Suppressor macrophage treated with lipopolysaccharide for 4 hours (primary cell): ENCODE measurements at places on chromosomes 7 and 10.

GRCh38 chr10:48545462-48546145, 59.3 kb downstream of the ARHGAP22 start:
- no peak for DNase-seq

DNA sequence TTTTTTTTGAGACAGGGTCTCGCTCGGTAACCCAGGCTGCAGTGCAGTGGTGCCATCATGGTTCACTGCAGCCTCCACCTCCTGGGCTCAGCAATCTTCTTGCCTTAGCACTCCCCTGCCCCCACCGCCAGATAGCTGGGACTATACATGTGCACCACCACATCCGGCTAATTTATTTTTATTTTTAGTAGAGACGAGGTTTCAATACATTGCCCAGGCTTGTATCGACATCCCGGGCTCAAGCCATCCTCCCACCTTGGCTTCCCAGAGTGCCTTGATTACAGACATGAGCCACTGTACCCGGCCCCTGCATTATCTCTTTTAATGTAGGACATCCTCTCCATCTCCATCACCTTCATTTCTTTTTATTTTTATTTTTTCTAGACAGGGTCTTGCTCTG, 213.3 kb downstream of the CUX1 start:
- DNase-seq = no peak

DNA sequence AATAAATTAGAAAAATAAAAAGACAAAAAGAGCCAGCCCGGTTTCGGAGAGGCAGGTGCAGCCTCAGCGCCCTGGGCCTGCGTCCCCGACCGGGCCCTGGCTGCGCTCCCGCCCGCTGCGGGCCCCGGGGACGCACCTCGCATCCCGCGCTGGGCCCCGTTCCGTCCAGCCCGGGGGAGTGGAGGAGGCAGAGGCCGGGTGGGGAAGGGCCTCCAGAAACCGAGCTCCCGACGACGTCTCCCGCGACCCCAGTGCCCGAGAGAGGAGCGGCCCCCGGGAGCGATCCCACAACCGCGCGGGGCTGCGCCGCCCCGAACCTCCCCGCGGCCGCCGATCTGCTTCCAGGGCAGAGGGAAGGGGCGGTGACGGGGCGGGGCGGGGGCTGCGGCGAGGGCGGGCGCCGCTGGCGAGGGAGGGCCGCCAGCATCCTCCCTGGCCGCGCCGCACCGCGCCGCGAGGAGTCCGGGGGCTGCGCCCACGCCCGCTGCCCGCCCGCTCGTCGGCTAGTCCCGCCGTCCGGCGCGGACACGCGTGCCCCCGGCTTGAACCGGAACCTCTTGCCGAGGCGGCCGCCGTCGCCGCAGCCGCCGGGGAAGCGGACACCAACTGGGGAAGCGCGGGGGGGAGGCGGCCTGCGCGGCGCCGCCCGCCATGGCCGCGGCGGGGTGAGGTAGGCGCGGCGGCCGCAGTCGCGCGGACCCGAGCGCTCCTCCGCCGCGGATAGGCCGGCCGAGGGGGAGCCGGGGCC, at the start of gene CCNY:
Gene CCNY (plus strand): TSS at position 426 of the 748 bp plus-strand sequence. CDS start 545 bp downstream, outside the sequence.
- DNase-seq = peak; percentile 77

- DNase-seq = no peak
These were observed 167.5 kb upstream of the NAMPT start for GRCh38 chr7:106452031-106452851.

GRCh38 chr7:117640465-117640864, 160.6 kb downstream of the CFTR start:
- no peak for DNase-seq

- DNase-seq = no peak
These were observed 17.6 kb upstream of the VSIR start for GRCh38 chr10:71790749-71791440.

- peak; percentile 8 for DNase-seq
These were observed 366.0 kb upstream of the SHH start for GRCh38 chr7:156178214-156178613.

- no peak for DNase-seq
These were observed 48.8 kb downstream of the ANXA8 start for GRCh38 chr10:47435081-47435480.

GRCh38 chr7:90424720-90425119, 21.5 kb downstream of the CLDN12 start:
- DNase-seq = no peak

DNA sequence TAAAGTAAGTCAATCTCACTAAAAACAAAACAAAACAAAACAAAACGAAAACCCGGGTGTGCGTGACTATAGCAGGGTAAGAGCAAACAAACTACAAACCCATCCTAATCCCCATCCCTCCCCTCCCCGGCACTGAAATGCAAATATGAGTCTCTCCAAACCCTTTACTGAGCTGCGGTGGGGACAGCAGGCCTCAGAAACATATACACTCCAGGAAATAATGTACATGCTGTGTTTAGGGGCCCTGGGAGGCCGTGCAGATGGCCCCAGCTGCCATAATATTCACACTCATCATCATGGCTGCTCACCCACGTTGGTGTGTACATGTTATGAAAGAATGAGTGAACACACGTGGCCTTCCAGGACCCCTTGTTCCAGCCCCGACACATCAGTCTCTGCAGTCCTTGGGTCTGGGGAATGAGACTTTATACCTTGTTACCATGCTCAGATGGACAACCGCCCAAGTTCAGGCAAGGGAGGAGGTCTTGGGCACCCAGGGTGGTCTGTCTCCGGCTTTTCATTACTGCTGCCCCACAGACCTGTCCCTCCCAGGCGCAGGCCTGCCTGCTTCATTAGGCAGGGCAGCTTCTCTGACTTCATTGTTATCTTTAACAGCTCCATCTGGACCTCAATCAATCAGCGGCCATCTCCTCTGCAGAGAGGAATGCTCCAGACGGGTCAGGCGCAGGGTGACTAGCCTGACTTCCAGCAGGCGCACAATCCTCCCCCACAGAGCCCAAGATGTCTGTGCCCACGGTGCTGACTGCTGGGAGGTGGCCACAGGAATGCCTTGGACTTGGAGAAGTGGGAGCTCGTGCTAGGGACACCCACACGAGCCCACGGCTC, 20.6 kb downstream of the HSPA12A start:
- no peak for DNase-seq

- DNase-seq = no peak
These were observed 9.9 kb upstream of the NT5C3A start for GRCh38 chr7:33072471-33072870.

- DNase-seq = no peak
These were observed 192.8 kb upstream of the ZMIZ1 start for GRCh38 chr10:78875932-78876331.

DNA sequence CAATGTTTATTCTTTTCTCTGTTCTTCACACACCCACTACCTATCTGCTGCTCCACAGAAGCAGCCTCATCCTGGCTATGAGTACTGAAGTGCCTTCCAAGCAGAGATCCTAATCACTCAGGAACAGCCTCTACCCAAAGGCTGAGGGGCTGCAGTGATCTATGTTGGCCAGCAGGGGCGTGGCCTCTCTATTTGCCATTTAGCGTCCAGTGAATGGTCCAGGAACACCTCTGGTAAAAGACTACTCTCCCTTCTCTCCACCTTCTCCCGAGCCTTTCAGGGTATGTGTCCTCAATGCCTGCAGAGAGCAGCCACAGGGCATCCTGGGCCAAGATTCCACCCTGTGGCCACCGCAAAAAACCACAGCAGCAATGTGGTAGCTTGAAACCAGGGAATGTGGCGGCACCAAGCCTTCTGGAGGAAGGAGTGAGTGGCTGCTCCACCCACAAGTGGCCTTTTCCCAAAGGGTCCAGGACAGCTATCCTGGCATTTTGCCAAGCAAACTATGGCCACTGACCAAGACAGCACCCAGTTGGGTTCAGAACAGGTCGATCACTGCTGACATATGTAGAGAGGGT, 70.9 kb downstream of the SYPL1 start:
- DNase-seq = peak; percentile 72

GRCh38 chr10:3782451-3783315, 2.3 kb downstream of the KLF6 start:
- peak; percentile 90 for DNase-seq

DNA sequence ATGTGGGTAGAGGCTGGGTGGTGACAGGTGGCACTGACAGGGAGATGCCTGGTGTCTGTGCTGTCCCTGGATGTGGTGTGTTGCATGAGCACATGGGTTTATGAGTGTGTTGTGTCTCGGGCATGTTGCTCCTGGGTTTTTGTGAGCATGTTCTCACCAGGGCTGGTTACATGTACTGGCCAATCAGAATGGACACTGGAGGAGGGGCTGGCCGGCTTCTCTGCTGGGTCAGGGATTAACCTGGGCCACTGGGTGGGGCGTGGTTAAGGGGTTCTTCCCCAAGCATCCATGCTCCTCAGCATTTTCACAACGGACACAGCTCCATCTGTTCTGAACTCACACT, 20.8 kb upstream of the VOPP1 start:
- DNase-seq = no peak

GRCh38 chr7:37480041-37481031, 31.7 kb upstream of the ELMO1 start:
- DNase-seq = peak; percentile 55

- no peak for DNase-seq
These were observed 14.6 kb downstream of the TMEM243 start for GRCh38 chr7:87204933-87205332.

DNA sequence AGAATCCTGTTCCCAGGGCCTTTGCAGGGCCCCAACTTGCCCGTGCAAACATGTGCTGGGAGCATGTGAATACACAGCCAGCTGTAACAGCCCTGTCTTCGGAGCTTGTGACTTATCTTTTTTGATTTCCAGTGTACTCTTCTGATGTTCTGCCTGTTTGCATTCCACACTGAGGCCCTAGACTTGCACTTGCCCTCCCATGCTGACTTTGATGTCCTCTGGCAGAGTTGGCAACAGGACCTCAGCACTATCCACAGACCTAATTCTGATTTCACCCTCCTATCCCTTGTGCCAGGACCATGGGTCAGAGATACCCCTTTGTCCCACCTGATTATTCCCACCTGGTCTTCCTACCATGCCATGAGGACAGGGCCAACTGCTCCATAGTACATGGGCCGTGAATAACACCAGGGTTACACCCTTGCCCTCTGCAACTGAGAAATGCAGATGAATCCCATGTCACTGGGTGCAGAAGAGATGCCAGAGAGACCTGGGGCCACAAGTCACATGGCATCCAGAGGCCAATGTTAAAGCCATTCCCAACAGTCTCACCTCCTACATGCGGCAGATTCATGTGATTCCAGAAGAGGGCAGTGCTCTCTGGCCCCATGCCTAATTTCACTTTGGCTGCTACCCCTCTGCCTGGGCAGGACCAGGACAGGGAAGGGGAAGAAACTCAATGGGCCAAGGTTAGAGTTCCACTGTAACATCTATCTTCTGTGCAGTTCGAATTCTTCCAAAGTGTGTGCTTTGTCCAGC, 43.0 kb downstream of the SCRN1 start:
- peak; percentile 55 for DNase-seq

- DNase-seq = no peak
These were observed 44.9 kb downstream of the SMURF1 start for GRCh38 chr7:99098824-99099498.

DNA sequence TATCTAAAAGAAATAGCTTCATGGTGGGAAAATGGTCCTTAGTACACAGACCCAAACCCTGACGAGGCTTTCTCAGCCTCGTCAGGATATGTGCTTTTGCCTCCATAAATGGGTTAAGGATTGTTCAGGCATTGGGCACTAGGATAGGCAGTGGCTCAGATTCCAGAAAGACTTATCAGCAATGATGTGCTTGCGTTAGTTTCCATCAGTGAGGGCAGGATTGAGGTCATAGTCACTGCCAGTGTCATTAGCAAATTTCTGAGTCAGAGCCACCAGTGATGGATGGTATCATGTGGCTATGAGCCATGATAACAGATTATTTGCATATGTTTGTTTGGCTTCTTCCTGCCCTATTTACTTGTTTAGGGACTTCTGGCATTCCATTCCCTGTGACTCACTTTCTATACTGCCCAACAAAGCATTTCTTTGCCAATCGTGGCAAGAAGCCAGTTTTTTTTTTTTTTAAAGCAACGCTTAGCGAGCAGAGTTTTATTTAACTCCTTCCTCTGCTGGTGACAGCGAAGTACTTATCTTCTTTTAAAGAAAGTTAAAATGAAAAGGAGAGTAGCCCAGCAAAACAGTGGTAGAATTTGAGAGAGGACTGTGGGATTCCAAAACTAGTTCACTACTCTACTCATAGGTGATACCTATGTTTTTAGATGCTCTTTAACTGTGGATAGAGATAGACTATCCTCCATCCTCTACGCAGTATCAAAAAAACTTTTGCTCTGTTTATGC, 44.4 kb downstream of the MYPN start:
- peak; percentile 94 for DNase-seq

DNA sequence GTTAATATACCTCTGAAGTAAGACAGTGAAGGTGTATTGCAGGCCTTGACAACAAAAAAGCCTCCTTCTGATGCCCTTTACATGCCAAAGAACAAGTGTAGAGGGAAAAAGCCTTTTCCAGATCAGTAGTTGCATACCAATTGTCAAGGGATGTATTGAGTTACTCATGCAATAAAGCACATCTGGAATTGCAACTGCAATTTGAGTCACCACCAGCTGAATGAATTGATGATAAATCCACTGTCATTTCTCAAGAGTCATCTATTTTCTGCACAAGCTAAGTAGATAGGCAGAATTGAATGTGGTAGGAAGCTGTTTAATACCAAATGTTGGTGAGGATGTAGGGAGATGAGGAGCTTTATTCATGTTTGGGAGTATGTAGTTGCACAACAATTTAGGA, 325.9 kb upstream of the SMIM30 start:
- no peak for DNase-seq

GRCh38 chr10:102281102-102281487, 35.8 kb downstream of the GBF1 start:
- DNase-seq = no peak

DNA sequence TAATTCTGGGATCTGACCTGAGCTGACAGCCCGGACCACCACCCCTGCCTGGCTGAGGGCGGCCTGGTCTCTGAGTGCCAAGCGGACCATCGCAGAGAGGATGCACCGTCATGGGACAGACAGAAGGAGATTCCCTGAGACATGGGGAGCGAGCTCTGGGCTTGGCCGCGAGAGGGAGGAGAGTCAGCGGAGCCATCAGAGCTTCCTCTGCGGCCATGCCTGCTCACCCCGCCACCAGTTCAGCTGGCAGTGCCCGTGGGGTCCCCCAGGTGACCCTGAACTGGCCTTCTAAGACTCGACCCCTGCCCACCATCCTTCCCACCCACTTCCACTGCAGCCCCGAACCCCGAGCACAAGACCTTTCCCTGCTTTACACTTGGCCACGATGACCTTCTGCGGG, 152.8 kb downstream of the TCERG1L start:
- DNase-seq = no peak

DNA sequence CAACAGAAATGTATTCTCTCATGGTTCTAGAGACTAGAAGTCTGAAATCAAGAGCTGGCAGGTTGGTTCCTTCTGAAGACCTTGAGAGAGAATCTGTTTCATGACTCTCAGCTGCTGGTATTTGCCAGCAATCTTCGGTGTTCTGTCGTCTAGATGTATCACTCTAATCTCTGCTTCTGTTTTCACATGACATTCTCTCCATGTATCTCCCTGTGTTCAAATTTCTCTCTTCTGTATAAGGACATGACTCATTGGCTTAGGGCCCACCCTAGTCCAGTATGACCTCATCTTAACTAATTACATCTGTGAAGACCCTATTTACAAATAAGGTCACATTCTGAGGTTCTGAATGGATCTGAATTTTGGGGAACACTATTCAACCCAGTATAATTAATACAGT, 82.3 kb downstream of the ANKRD7 start:
- no peak for DNase-seq
